Progenitor cell of endocrine pancreas (in vitro differentiated cells): ENCODE measurements at places on chromosomes 4 and X.

DNA sequence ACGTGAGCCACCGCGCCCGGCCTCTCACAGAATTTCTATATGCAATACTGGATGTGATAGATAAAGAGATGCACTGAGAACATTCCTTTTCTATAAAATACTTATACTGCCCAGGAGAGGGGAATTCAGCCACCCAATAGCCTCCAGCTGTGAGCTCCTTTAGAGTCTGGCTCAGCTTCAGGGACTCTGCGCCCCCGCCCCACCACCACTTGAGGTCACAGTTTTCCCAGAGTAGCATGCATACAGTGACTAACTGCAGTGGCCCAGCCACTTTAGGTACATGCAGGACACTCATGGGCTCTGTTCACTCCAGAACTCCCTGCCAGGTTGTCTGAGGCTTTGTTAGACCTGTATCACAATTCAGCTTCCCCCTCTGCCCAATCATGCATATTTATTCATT lies 144.4 kb upstream of the TET2 start:
- DNase-seq, result no peak

GRCh38 chr4:42401171-42401570 lies 3.9 kb downstream of the SHISA3 start:
- DNase-seq, result no peak

GRCh38 chr4:99848591-99849001 lies 32.0 kb downstream of the DAPP1 start:
- DNase-seq, result no peak

- DNase-seq, result no peak
These were observed 34.3 kb downstream of the ZNF330 start for GRCh38 chr4:141255016-141255415.

DNA sequence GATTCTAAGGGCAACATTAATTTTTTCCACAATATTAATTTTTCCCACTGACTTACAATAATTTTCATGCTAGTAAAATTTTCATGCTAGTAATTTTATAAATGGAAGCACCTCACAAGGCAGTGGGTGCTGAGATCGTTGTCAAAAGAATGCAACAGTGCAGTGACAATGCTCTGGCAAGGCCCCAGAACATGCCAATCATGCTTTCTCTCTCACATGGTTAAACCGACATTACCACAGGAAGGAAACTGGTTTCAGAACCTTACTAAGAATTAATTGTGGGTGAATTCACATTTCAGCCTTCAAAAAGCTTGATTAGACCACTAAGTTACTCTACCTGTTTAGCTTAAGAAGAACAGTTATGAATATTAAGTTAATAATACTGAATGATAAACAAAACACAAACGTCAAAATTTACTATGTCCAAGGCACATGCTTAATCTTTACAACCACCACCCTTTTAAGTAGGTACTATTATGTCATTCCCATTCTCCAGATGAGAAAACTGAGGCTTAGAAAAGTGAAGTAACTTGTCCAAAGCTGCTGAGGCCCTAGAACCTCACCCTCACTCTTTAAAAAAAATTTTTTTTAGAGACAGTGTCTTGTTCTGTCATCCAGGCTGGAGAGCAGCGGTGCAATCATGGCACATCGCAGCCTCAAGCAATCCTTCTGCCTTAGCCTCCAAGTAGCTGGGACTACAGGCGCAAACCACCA lies 10.0 kb upstream of the OPHN1 start:
- DNase-seq, result no peak

DNA sequence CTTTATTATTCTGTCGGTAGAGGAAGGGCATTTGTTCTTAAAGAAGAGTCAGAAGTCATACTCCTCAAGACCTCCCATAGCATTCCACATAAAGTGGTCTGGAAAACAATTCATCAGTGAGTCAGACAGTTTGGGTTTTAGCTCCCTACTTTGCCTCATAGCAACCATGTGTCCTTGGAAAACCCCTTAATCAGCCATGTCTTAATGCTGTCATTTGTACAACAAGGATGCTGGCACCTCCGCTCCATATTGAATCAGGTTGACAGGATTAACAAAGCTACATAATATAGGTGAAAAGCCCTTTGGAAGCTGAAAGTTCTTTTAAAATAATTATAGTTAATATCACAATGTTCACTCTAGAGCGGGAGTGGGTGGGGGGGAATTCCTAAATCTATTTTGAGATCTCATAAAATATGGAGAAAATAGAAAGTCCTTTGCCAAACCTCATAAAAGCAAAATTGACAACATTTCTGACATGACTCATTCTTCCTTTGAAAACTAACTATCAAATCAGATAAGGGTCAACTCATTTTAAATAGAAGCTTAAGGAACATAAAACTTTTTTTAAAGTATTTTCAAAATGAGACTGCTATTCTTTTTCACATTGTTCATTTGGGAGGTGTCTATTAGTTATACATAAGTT lies 37.3 kb upstream of the GUCY1A1 start:
- DNase-seq, result no peak

DNA sequence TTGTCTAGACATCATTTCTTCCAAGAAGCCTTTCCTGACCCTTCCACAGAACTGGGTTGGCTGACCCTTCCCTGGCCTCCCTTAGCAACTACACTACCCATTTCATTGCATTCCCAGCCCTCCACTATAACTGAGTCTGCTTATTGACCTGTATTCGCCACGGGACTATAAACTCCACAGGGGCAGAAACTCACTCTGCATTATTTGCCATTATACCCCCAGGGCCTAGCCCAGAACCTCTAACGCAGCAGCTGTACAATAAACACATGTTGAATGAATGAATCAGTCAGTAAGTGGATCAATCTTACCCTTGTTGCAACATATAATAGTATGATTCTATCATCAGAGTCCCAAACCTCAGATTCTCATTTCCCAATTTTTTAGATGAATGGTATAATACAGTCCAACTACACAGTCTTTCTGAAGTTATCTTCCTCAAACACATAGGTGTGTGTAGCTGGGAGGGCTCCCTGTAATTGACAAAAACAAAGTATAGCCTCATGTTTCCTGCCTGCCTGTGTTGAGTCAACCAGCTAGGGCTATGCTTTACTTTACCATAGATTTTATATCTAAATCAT lies 209.3 kb downstream of the CHIC2 start:
- no peak for DNase-seq

- DNase-seq, result no peak
These were observed 5.7 kb upstream of the PLCXD1 start for GRCh38 chrX:275476-275966.

- no peak for DNase-seq
These were observed 139.6 kb downstream of the SOWAHB start for GRCh38 chr4:76758290-76758882.

DNA sequence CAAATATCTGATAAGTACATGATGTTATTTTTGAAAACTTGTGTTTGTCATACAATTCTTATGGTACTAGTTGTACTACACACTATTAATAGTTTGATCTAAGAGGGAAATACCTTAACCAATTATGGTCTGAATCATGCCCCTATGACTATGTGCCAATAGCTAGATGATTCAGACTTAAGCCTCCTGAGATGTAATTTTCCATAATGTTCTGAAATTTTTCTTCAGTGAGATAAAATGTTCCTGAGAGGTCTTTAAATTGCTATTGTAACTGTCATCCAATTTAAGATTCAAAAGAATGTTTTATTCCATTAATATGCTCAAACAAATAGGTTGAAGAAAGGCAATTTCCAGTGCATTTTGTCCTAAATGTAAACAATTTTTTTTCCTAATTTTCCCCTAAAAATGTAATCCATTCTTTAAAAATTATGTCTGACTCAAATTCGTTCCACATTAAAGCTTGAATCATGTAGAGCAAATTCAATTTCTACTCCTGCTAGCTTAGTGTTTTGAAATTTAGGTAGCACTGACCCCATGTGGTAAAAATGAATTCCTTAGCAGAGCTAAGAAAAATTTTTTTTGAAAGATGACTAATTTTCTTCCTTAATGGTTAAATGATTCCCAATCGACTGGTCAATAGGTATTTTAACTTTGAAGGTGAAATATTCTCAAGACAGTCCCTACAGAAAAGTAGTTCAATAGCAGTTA lies 49.1 kb downstream of the APOOL start:
- no peak for DNase-seq

DNA sequence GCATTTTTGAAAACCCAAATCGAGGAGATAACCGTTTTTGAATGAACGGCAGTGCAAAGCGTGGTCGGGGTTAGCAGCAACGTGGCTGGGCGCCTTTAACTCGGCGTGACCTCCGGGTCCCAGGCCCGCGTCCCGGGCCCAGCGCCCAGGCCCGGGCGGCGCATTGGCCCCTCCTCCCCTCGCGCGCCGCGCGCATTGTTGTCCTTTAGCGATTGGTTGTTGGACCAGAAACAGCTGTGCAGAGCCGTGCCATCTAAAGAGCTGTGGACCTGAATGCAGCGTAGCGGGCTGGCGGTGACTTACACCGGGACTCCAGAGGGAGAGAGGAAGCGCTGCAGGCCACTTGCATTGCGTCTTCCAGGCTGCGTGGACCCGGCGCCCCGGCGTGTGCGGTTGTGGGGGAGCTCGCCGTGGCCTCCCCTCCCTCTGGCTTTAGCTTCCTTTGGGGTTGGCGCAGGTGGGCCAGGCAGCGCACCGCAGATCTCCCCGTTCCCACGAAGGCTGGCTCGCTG lies at the start of gene STOX2:
TSS of gene STOX2 (plus strand) at position 227 of the 512 bp plus-strand sequence. CDS start 1,484 bp downstream, outside the sequence.
- DNase-seq, result peak; percentile 64

- DNase-seq, result no peak
These were observed 341.2 kb upstream of the BOD1L1 start for GRCh38 chr4:13968723-13969122.

- DNase-seq, result no peak
These were observed 1.5 kb upstream of the PLAC1 start for GRCh38 chrX:134659761-134660160.
